CD8-positive, alpha-beta memory T cell (primary cell): ENCODE measurements at places on chromosomes 2 and 18.

- no peaks in the 10 kb centered on the region for H3K27me3 ChIP-seq
- no peak for DNase-seq
- no peaks in the 10 kb centered on the region for H3K4me1 ChIP-seq
- no peak overlapping the region for H3K27ac ChIP-seq
Measured at GRCh38 chr18:58241026-58241679, 197.1 kb downstream of the NEDD4L start.

DNA sequence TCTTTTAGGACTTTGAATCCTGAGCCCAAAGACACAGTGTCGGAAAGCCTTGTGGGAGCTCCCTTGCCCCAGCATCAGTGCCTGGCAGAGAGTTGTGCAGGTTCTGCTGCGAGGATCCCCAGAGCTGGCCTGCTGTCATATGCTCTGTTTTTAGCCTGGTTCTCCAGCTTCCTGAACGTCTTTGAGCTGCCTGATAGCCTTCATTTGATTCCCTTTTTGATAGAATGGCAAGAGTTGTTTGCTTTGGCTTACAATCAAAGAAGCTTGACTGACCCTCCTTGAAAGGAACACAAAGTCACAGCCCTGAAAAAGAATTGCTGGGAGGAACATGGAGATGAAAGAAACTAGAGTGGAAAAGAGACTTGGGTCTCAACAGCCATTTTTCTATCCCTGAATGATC is 95.4 kb downstream of the C1QL2 start:
- no peaks in the 10 kb centered on the region for H3K27me3 ChIP-seq
- no peak overlapping the region for H3K27ac ChIP-seq
- H3K4me1 ChIP-seq, result no peaks in the 10 kb centered on the region

DNA sequence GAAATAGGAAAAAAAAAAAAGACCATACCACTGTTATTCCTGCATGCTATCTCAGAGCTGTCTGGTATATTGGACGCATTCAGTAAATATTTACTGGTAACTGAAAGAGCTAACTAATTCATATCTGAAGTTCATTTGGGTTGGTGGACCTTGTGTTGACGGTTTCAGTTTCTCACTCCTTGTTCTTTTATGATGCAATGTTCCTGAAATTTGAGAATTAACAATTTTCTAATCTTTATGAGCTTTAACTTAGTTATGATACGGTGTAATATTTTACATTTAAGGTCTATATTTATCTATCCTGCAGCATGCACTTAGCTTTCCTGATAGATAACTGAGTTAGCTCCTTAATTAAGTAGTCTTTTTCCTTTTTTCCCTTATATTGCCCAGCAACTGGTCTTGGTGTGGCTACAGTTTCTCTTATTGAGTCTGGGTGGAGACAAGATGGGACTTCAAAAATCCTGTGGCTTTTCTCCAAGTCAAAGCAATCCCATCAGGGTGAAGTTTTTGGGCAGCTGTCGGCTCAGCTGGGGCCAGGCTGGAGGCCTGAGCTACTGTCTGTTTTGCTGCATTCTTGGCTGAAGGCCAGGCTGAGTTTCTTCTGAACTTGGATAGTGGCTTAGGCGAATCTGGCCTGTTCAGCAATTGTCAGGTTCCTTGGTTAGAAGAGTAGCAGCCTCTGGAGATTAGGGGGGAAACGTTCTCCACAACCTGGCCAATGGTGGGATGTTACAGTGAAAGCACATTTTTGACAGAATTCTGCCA is 78.4 kb upstream of the MEX3C start:
- no peaks in the 10 kb centered on the region for H3K4me1 ChIP-seq
- H3K4me3 ChIP-seq, result no peak overlapping the region
- H3K36me3 ChIP-seq, result no peaks in the 10 kb centered on the region

GRCh38 chr2:158973116-158973956 is 4.9 kb downstream of the TANC1 start:
- no peak overlapping the region for H3K27ac ChIP-seq
- DNase-seq, result no peak
- no peaks in the 10 kb centered on the region for H3K27me3 ChIP-seq
- H3K4me1 ChIP-seq, result peaks cover 7% of the 10 kb centered on the region
- H3K4me3 ChIP-seq, result no peak overlapping the region

DNA sequence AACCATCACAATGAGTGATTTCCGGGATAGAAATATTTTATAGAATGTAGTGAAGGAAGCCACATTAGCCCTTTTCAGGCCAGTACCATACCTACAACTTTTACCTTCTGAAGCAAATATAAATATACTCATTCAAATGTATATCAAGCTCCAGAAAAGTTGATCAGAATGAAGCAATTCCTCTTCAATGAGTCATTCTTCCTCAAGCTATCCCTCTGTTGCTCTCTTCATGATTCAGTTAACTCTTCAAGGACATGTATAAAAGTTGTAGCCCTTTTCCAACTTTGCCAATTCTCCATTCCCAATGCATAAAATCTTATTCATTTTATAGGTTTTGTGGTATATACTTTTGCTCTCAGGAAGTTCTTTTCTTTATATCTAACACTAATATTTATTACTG is 242.1 kb upstream of the RGPD4 start:
- no peaks in the 10 kb centered on the region for H3K27me3 ChIP-seq
- no peaks in the 10 kb centered on the region for H3K4me1 ChIP-seq
- DNase-seq, result no peak
- H3K4me3 ChIP-seq, result no peak overlapping the region
- no peak overlapping the region for H3K27ac ChIP-seq

DNA sequence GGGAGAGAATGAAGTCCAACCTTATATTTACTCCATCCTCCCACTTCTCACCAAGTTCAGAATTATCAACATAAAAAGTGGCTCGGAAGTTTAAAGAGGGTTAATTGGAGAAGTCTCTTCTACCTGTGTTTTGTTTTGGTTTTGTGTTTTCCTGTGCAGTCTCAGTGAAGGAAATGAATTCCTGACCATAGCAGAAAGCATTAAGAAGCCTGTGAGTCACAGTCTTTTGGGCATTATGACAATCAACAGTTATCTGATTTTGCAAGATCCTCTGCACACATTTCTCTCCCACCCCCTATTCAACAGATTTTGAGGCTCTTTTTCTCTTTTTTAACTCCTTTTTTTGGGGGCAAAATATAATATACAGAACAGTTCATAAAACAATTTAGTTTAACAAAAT is 8.6 kb upstream of the RPL37A start:
- H3K27me3 ChIP-seq, result no peaks in the 10 kb centered on the region
- H3K4me1 ChIP-seq, result no peaks in the 10 kb centered on the region
- no peaks in the 10 kb centered on the region for H3K36me3 ChIP-seq
- DNase-seq, result no peak

- no peak for DNase-seq
- no peaks in the 10 kb centered on the region for H3K36me3 ChIP-seq
- H3K27me3 ChIP-seq, result no peaks in the 10 kb centered on the region
- H3K4me3 ChIP-seq, result no peak overlapping the region
Measured at GRCh38 chr2:47652061-47652690, 130.8 kb upstream of the MSH6 start.

DNA sequence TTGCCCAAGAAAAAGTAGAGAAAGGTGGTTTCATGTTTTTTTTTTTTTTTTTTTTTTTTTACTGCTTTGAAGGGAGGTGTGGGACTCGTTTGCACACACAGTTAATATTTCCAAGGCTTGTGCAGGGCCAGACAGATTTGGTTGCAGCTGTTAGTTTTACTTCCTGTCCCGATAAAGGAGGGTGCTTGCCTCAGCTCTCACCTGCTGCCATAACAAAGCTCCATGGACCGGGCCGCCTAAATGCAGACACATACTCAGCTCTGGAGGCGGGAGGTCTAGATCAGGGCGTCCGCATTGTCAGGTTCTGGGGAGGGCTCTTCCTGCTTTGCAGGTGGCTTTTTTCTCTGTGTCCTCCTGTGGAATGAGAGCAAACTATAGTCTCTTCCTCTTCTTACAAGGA is 69.9 kb downstream of the ODC1 start:
- H3K27ac ChIP-seq, result no peak overlapping the region
- no peak for DNase-seq
- H3K4me1 ChIP-seq, result peaks cover 89% of the 10 kb centered on the region
- no peaks in the 10 kb centered on the region for H3K27me3 ChIP-seq

DNA sequence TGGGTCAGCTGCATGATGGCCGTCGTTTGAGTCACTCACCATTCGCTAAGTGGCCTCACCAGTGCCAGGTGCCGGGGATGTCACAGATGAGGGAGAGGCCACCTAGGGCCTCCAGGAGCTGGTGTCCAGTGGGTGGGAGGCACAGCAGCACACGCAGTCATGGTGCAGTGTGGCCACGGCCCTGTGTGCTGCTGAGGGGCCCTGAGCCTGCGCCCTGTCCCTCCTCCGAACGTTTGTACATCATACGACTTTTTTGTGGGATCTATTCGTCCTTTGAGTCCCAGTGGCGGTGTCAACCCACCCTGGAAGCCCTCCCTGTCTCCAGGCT is 30.1 kb upstream of the ODC1 start:
- no peaks in the 10 kb centered on the region for H3K4me1 ChIP-seq
- H3K36me3 ChIP-seq, result no peaks in the 10 kb centered on the region
- no peak overlapping the region for H3K27ac ChIP-seq
- H3K4me3 ChIP-seq, result no peak overlapping the region
- H3K27me3 ChIP-seq, result no peaks in the 10 kb centered on the region
